Activated naive CD4-positive, alpha-beta T cell treated with anti-CD3 and anti-CD28 coated beads, Interleukin-2, amount 10 ng/mL, durations not matched to agents 7 days and 5 days (primary cell): ENCODE measurements at places on chromosomes 3 and 15.

DNA sequence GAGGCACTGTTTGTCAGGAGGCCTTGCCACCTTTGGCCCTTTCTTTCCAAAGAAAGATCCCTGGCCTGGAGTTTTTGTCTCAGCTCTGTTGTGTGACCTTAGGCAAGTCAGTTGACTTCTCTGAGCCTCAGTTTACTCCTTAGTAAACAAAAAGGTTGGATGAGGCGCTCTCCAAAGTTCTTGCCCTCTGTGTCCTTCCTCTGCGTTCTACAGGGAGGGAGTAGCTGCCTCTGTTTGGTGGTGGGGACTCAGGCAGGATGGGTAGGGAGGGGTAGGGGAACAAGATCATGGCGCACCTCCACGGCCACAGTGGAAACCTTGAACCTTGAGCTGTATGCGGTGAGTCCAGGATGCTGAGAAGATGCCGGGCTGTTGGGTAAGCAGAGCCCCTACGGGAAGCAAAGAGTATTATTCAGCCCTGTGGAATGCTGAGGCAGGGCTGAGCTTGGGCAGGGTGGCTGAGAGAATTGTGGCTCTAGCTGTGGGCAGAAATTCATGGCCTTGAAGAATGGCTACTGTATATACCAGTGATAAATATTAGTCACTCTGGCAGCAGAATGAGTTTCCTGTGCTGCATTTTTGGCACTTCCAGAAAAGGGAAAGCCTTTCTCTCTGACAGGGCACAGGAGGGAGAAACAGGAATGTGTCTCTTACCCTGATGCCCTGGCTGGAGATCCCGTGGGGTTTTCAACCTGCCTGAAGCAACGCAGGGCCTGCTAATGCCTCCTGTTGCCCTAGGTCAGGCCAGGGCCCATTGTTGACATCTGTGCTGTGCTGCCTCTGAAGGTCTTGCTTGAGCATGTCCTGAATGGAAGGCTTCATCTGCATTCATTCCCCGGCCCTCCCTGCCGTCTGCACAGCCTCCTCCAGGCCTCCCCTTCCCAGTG, 39.9 kb downstream of the SMAD3 start:
- DNase-seq, result no peak

DNA sequence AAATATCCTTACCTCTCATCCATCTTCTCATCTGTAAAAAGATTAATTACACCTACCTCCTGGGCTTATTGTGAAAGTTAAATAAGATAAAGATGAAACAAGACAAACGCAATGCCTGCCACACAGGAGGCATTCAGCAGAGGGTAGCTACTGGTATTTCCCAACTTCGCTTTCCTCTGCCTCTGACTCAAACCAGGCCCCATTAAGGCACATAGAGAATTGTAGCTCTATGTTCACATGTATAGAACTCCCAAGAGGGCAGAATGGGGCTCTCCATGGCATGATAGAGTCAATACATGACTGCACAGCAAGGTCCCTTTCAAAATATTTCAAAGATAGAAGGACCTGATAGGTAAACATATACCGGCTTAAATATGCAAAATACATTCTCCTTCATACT, 1.4 kb downstream of the LYSMD2 start:
- DNase-seq, result no peak

DNA sequence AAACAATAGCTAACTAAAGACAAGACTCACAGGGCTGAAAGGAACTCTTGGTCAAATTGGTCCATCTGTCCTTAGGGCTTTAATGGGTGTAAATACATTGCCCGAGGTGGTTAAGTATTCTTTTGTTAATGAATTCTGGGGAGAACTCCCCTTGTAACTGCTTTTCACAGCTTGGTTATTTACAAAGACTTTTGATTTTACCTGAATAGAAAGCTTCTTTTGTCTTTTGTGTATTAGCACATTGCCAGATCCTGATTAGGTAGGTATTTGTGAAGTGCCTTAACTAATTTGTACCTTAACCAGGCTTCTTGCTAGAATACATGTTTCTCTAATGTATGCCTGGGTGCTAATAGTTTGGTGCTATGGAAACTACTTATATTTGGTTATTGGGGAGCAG, 14.0 kb downstream of the CHD2 start:
- DNase-seq, result no peak

DNA sequence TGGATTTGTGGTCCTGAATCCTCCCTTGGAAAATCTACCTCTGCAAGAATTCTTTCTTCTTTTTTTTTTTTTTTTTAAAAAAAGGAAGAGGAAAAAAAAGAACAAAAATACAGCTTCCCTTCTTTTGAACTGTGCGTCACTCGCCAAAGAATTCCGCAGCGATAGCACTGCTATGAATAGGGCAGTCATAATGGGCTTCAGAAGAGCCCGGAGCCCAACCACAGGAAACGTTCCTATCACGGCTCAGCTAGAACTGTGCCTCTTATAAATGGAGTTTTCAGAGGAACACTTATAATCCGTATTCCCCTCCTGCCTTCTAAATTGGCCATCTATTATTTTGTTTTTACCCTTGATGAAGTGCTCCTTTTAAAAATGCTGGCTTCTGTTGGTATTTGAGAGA, 227.7 kb downstream of the ADAMTS17 start:
- DNase-seq, result no peak

GRCh38 chr3:65181391-65181871, 493.6 kb upstream of the ADAMTS9 start:
- no peak for DNase-seq

DNA sequence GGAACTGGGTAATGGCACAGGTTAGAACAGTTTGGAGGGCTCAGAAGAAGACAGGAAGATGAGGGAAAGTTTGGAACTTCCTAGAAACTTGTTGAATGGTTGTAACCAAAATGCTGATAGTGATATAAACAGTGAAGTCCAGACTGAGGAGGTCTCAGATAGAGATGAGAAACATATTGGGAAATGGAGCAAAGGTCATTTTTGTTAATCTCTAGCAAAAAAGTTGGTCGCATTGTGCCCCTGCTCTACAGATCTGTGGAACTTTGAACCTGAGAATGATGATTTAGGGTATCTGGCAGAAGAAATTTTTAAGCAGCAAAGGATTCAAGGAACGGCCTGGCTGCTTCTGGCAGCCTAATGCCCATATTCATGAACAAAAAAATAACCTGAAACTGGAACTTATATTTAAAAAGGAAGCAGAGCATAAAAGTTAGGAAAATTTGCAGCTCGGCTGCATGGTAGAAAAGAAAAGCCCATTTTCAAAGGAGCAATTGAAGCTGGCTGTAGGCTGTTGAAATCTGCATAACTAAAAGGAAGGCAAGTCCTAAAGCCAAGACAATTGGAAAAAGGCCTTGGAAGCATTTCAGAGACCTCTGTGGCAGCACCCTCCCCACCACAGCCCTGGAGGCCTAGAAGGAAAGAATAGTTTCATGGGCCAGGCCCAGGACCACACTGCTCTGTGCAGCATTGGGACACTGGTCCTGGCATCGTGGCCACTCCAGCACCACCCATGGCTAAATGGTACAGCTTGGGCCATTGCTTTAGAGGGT, 182.6 kb upstream of the CD96 start:
- DNase-seq, result no peak

DNA sequence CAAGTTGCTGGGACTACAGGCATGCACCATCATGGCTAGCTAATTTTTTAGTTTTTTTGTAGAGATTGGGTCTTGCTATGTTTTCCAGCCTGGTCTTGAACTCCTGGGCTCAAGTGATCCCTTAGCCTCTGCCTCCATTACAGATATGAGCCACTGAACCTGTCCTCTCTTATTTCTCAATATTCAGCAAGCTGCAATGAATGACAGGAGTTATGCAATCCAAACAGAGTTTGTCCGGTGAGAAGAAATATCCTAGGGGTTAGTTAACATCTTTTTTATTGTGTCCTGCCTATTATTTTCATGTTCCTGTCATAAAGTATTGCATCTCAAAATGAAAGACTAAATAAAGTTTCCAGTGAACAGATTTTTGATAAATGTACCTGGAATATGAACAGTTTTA, 1161.4 kb downstream of the OTOL1 start:
- no peak for DNase-seq

GRCh38 chr15:74301583-74302361, 65.6 kb downstream of the CCDC33 start:
- no peak for DNase-seq

DNA sequence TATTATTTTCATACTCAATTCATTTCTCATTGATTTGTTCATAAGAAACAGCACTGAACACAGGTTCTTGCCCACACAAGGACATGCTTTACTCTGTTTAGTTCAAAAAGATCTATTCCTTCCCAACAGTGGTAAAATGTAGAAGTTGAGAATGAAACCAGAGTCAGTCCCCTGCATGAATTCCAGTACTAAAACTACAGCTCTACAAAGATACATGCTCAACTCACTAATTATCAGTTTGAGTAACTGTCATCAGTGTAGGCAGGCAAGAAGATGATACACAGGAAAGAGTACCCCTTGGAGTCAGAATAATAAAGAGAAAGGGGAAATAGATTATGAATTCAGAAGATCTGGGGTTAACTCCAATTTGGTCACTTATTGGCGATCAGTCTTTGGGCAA, 43.2 kb downstream of the NR2E3 start:
- DNase-seq, result no peak
